Activated naive CD4-positive, alpha-beta T cell treated with Interleukin-2 at 50 U/mL for 16 hours (primary cell): ENCODE measurements at places on chromosomes 16 and 17.

- DNase-seq, result no peak
Measured at GRCh38 chr17:8029121-8029520, 9.7 kb upstream of the ALOX15B start.

- no peak for DNase-seq
Measured at GRCh38 chr17:65550075-65550662, 11.3 kb downstream of the AXIN2 start.

GRCh38 chr16:51172368-51172767 lies 21.3 kb upstream of the SALL1 start:
- DNase-seq, result no peak

- no peak for DNase-seq
Measured at GRCh38 chr17:19716108-19717030, at the start of gene SLC47A2. TSS of gene SLC47A2 (minus strand) at chr17:19716584. CDS start at chr17:19716555, 29 bp downstream.

DNA sequence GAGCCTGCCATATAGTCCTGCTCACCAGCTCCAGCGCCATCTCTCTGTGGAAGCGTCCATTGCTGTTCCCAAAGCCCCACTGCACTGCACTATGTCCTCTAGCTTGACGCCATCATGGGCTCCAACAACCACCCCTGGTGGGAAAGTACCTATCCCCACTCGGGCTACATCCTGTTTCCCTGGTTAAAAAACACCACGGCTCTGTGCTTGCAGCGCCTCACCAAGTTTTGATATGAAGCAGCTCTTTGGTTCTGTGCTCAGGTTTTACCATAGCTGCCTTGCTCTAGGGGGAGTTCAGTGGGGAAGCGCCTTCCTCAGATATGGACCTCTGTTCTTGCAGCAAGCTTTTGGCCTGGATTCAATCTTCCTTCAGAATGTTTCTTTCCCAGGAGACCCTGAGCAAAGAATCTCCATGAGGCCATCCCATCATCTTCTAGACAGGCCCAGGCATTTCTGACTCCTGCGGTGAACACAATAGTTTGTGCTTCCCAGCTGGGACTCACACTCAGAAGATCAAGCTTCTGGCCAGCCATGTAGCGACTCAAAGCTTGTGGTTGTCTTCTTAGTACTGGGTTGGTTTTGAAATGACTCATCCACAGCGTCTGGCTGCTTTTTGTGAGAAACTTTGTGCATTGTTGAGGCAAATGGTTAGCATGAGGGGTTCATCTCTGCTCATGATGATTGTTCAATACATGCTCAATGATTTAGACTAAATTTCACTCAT lies 39.5 kb downstream of the DYNLRB2 start:
- DNase-seq, result peak; percentile 70

DNA sequence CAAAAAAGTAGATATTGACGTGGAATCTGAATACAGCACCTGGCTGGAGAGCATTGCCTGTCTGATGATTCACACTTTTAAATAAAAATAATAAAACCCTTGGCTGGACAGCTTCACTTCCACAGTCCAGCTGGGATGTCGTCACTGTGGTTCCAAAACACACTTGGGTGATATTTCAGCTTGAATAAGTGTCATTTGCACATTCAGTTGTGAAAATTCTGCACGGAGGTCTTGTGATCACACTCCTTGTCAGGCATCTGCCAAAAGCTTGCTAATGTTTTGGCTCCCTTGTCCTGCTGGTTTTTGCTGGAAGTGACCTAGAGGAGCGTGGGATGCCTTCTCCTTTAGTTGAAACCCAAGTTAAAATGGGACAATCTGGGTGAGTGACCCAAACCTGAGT lies 60.7 kb downstream of the PCTP start:
- DNase-seq, result no peak

DNA sequence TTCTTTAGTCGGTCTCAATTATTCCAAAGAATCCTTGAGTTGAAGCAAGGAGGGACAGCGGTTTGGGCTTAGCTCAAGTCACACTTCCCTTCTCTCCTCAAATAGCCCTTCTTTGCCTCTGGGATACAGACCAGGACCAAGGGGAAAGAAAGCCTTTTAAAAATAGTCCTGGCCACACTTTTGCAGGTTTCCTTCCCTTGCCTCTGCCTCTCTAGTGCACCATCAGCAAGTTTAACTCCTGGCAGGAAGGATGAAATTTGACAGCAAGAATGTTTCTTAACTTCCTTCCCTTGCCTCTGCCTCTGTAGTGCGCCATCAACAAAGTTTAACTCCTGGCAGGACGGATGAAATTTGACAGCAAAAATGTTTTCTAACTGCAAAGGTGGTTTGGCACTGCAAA lies 7.2 kb upstream of the G6PC1 start:
- DNase-seq, result no peak

DNA sequence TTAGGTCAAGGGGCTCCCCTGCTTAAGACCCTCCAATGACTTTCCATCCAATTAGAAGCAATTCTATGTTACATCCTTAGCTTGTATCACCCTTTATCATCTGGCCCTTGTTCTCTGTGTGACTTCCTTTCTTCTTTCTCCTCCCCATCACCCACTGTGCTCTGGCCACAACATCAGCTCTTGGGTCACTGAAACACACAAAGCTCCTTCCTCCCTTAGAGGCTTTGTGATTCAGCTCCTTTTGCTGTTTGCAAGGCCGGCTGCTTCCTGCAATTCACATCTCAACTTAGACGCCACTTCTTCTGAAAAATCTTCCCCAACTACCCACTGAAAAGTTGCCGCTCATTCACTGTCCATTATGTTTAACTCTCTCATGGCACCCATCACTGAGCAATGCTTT lies 130.9 kb upstream of the CACNG3 start:
- no peak for DNase-seq

DNA sequence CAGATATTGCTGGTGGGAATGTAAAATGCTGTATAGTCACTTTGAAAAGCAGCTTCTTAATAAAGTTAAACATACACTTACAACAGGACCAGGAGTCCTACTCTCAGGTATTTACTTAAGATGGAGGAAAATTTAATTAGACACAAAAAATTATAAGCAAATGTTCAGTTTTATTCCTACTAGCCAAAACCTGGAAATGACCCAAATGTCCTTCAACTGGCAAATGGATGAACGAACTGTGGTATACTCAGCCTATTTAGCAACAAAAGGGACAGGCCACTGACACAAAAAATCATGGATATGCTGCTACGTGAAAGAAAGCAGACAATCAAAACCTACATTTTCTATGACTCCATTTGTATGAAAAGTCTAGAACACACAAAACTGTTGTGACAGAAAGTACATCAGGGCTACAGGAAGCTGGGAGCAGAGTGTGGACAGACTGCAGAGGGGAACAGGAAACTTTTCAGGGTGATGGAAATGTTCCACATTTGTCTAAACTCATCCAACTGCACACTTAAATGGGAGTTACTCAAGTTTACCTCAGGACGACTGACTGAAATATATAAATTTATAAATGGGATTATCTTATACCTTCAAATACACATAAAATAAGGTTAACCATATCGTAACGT lies 49.3 kb upstream of the MNT start:
- no peak for DNase-seq

DNA sequence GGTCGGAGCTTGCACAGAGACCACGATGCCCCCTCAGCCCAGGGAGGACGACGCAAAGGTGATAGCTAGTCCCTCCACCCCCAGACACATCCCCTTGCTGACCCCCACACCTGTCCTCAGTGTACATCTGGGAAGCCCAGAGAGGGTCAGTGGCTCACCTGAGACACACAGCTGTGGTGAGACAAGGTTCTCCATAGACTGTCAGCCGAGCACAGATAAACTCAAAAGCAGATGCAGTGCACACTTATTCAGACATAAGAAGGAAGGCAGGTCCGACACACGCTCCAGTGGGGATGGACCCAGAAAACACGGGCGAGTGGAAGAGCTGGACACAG lies 19.6 kb downstream of the CBFA2T3 start:
- DNase-seq, result no peak

GRCh38 chr17:788551-788950 lies 6.4 kb downstream of the MRM3 start:
- no peak for DNase-seq

- no peak for DNase-seq
Measured at GRCh38 chr16:79869304-79870015, 268.9 kb upstream of the MAF start.

DNA sequence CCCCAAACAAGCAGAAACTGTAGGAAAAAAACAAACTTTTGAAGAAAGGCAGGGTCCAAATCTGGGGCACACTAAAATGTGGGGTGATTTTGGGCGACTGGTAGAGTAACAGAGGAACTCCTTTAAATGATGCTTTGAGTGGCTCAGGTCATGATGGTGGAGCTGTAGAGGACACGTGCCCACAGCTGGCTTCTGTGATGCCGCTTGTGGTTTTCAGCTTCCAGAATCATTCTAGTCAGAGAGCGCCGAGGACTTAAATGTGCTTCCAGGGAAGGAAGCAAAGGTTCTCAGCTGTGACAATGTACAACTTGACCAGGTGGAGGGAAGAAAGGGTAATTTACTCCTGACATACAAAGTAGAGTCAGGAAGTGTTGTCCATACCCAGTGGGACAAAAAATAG lies 162.4 kb downstream of the LGALS9B start:
- no peak for DNase-seq

- DNase-seq, result no peak
Measured at GRCh38 chr16:68575082-68575481, 36.0 kb downstream of the ZFP90 start.

- no peak for DNase-seq
Measured at GRCh38 chr16:81809567-81809966, 30.5 kb downstream of the PLCG2 start.

GRCh38 chr17:2125013-2125535 lies 70.2 kb downstream of the HIC1 start:
- DNase-seq, result no peak

DNA sequence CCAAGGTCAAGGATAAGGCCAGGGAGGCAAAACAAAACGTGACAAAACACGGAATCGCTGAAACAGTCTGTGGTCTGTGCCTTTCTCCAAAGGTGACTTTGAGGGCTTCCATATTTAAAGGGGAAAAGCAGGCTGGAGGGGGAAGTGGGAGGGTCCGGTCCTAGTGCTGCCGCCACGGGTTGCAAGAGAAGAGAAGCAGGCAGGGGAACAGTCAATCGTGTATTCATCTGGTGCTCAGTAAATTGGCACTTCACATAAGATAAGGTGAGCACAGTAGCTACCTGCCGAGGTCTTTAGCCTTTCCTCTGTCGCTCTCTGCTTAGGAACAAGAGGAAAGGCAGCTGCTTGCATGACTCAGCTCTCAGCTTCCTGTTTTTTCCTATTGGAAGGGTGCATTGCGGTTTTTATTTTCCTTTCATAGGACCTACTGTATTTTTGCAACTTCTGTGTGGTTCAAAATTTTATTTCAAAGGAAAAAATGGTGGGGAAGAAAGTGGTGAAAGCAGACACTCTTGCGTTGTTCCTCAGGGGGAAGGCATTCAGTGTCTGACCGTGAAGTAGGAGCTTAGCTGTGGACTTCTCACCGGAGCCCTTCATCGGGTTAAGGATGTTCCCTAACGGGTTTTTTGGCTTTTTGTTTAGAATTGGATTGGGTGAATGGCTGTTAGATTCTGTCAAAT lies 7.1 kb upstream of the LGALS3BP start:
- DNase-seq, result no peak

DNA sequence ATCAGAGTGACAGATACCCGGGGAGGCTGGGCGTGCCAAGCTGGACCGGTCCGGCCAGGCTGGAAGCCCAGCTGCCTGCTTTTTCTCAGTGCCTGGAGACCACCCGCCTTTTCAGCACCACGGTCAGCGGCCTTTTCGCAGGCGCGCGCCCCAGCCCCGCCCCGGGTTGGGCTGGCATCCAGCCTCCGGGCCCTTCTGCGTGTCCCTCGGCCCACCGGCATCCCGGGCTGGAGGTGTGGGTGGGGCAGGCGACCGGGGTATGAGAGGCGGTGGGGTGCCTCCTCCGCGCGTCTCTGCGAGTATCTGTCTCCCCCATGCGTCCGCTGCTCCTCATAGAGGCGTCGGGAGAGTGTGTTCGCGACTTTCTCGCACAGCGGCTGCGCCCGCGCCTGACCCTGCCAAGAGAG lies 102.5 kb downstream of the MRM1 start:
- peak; percentile 54 for DNase-seq

- DNase-seq, result no peak
Measured at GRCh38 chr17:30271102-30271501, 20.6 kb downstream of the BLMH start.

GRCh38 chr17:77467521-77467920 lies 326.8 kb downstream of the SEC14L1 start:
- no peak for DNase-seq

DNA sequence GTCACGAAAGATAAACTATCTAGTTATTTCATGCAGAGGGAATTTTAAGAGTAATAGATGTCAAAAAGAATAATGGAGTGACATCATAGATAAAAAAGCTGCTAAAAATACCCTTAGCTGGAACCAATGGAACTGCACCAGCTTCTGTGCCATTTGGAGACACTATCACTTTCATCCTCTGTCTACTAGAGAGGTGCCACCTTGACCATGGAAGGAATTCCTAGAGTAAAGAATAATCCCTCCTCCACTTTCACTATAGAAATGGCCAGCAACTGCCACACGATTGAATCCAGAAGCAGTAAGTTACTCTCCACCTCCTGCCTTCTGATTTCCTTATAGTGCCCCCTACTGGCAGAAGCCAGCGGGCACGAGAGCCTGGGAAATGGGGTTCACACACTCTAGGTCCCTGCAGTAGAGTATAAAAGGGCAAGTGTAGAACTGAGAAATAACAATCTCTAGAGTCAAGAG lies 2.8 kb upstream of the ALDH3A2 start:
- DNase-seq, result peak; percentile 49

DNA sequence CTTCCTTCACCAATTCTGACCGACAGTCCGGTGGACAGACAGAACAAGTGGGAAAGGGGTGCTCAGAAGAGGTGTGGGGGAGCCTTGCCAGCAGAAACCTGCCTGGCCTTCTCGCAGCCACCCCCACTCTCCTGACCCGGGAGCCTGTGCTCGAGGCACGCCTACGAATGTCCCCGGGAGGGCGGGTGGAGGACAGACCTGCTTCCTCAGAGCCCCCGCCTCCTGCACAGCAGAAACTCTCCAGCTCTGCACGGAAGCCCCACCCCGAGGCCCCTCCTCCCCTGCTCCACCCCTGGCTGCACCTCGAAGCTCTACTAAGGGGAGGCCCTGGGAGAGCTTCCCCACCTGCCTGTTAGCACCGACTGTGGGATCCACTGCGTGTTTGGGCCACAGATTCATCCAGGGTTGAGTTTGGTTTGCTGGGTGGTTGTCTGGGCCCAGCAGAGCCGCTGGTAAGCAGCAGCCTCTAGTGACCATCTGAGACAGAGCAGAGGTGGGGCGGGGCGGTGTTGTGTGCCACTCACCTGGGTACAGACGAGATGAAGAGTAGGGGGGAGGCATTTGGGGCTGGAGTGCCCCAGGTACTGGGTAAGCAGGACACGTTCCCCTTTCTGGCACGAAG lies 6.2 kb downstream of the TAF1C start:
- DNase-seq, result no peak
